Kidney (tissue), 22 donors: ENCODE measurements at places on chromosomes 7 and 10. TPM values are rescaled to one million over a fixed set of nuclear protein-coding genes. Genes with fewer than 3 reads are reported as not detected.

DNA sequence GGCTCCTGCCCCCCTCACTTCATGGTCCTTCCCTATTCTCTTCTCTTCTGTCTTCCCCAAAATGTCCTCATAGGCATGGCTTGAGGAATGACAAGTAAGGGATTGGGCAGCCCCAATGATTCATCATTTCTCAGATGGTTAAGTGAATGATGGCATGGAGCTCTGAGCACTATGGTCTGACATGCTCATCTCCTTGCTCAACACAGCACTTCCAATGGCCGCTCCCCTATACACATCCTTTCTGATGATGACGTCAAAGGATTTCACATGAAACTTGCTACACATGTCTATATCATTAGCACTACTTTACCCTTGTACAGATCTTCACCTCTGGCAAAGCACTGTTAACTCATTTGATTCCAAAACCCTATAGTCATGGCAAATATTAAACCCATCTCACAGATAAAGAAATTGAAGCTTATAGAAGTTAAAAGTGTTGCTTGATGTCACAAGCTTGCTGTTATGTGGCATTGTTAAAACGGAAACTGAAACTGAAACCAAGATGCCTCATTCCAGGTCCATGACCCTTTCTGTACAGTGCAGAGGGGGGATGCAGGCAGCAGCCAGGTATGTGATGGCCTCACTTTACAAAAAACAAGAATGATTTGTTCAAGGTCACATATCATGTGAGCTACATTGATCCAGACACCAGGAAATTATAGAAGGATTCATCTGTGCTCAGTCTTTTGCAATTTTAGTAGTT, 90.0 kb upstream of the PLXNA4 start:
- DNase-seq, result peak; percentile 26

The ANAPC16 gene
- 210 TPM for polyA plus RNA-seq

DNA sequence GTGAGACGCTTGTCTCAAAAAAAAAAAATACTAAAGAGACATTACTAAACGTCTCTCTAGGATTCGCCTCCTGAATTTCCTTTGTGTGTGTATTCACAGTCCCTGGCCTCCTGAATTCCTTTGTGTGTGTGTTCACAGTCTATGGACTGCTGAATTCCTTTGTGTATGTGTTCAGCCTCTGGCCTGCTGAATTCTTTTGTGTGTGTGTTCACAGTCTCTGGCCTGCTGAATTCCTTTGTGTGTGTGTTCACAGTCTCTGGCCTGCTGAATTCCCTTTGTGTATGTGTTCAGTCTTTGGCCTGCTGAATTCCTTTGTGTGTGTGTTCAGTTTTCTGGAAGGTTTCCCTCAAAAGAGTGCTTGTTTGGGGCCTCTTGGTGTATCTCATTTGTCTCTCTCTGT, 8.2 kb downstream of the BMS1 start:
- DNase-seq, result no peak

The PLAC9 gene
- polyA plus RNA-seq, result 49.9 TPM

- no peak for DNase-seq
Observed at GRCh38 chr7:151710121-151710640, 166.7 kb downstream of the PRKAG2 start.

GRCh38 chr7:129417073-129417472, 17.2 kb upstream of the STRIP2 start:
- DNase-seq, result no peak

GRCh38 chr7:130673066-130673465, 4.5 kb upstream of the COPG2 start:
- DNase-seq, result no peak

GRCh38 chr10:93290661-93291354, 191.3 kb downstream of the MYOF start:
- no peak for DNase-seq

DNA sequence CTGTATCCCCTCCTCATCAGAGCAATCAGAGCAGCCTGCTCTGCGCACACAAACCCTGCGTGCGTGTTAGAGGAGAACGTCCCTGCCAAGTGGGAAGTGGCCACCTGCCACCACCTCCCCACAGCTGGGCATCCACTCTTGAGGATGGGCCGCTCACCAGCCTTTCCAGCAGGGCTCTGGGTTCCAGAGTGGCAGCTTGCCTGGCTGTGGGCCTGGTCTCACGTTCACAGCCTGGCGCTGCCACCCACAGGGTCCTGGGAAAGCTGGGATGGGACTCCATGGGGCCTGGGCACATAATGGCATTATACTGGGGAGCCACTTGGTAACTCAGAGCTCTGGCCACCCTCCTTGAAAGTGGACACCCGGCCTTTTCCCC, 151.1 kb upstream of the PPP2R2D start:
- DNase-seq, result no peak

GRCh38 chr7:46838463-46838862, 743.4 kb downstream of the TNS3 start:
- DNase-seq, result no peak

DNA sequence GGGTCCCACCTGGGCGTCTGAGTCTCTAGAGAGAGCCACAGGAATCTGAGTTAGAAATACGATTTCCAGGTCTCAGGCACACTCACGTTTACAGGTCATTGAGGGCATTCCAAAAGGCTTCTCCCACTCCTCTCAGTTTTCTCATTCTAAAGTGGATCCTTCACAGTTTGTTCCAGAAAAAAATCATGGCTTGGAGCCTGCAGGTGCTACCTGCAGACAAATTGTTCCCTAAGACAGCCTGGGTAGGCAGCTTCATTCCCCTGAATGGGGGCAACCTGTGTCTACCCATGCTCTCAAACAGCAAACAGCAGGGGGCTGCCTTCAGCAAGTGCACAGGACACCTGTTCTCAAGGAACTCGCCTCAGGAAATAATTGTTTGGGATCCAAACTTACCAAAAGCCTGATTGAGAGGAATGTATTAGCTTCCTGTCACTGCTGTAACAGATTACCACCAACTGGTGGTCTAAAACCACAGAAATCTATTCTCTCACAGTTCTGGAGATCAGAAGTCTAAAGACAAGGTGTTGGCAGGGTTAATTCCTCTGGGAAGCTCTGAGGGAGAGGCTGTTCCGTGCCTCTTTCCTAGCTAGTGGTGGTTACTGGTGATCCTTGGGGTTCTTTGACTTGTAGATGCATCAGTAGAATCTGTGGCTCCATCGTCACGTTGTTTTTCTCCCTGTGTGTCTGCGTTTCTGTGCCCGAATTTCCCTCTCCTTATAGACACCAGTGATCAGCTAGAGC, 117.2 kb downstream of the RAB11FIP2 start:
- no peak for DNase-seq

GRCh38 chr7:106329408-106329807, 44.6 kb upstream of the NAMPT start:
- DNase-seq, result no peak

DNA sequence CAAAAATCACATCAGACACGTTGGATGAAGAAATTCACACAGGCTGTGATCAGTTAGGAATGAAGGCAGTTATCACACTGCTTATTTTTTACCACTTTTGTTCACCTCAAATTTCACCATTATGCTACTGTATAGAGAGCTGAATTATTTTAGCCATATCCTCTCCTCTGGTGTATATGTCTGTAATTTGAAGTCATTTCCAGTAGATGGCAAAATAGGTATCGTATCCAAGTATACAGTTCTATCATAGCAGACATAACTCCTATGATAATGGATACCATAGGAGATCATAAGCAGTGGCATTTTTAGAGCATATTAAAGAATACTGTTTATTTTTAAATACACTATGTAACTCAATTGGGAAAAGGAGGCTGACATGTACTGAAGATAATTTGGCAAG, 909.7 kb downstream of the DNAJB9 start:
- DNase-seq, result no peak

The GPR15LG gene
- not detected for polyA plus RNA-seq

The DNAJB9 gene
- 33.5 TPM for polyA plus RNA-seq

DNA sequence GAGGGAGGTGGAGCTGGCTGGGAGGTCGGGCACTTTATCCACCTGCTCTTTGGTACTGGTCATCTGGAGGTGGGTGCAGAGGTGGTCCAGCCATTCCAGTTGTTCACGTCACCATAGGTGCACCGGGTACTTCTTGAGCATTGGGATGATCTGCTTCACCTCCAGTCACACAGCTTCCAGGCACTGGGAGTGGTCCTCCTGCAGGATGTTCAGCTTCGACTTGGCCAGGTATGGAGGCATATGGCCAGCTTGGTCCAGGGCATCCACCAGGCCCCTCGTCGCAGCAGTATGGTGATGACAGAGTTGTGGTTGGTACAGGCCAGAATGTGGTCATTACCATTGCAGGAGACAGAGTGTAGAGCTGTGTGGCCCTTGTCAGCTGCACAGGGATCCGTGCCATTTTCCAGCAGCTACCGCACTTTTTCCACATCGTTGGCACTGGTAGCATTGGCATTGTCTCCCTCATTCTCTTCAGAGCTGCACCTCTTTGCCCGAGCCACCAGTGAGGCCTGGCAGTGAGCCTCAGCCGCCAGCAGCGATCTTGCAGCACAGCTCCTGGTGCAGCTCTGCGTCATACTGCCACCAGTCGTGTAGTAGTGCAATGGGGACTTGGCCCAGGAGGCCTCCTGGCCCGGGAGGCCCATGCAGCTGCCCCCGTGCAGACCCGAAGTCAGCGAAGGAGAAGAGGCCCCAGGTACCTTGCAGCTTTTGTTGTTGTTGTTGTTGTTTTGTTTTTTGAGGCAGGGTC, 150.9 kb downstream of the ZNF22 start:
- DNase-seq, result no peak

DNA sequence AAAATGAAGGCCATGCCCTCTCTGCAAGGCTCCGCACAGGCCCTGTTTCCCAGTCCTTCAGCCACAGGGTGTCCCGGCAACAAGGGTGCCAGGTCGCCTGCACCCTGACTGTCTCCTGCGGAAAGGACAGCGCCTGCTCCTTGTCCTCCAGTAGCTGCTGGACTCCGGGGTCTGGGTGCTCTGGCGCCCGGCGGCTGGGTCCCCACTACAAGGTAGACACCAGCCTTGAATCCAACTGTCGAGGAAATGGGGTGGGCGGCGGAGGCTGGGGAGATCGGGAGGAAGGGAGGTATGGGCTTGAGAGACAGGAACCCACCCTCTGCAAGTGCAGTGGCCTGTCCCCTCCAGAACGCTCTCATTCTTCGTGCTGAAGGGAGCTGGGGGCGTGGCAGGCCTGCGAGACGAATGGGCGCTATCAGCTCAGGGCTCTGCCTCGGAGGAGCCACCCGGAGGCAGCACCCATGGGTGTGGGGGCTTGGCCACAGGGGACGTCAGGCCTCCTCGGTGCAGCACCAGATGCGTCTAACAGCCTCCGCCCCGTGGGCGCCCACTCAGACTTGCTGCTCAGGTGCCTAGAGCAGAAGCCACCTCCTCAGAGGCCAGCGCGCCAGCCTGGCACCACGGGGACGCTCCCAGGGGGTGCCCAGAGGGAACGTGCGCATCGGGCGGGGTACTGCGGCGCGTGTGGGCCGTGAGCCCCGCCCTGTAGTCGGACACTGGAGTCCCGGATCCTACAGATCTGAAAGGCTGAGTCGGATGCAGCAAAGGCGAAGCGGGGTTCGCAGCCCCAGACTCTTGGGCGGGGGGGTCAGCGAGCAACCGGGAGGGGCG, 15.6 kb downstream of the ADAM8 start:
- DNase-seq, result peak; percentile 63

- no peak for DNase-seq
Observed at GRCh38 chr10:104819731-104820130, 178.6 kb downstream of the SORCS3 start.

The VPS37D gene
- 19.3 TPM for polyA plus RNA-seq

DNA sequence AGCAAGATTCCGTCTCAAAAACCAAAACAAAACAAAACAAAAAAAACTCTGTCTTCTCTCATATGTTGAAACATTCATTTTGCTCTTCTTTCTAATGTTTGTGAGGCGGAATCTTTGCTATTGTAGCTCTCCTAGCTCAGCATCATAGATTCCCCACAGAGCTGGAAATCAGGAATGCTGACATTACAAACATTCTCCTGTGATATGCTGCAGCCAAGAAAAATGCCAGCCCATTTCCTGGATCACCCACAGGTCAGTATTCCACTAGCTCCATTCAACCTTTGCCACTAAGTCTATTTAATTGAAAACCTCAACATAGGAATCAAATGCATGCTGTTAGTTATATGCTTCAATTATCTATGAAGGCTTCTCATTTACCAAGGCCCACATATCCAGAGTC, 186.3 kb downstream of the IPMK start:
- DNase-seq, result no peak

- no peak for DNase-seq
Observed at GRCh38 chr7:29343399-29343798, 148.8 kb downstream of the CHN2 start.

DNA sequence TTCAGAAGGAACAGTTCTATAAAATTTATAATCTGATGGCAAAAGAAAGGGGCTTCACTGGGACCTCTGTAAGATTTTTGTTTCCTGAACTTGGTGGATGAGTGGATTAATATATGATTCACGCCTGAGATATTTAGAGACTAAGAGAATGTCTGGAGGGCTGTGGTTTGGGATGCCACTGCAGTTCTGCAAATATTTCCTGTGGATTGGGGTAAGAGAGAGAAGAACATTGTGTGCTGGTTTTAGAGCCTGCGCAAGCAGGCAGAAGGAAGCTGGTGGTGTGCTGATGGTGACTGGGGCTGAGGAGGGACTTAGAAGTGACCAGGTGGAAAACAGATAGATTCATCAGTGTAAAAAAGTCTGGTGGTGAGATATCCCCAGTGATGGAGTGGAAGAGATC, 87.0 kb downstream of the SUGCT start:
- DNase-seq, result no peak

DNA sequence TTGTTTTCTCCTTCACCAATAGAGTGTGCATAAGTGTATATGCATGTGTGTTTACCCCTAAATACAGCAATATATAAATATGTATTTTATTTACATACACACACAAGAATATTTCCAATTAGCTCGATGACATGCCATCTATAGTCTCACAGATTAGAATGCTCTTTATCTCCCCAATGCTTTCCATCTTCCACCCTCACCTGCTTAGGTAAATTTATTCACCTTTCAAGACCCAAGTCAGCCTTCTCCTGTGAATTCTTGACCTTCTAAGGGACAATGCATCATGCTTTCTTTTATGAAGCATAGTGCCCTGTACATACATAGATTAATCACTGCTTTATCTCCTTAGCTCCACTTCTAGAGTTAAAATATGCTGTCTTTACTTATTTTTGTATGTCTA, 49.7 kb downstream of the SEMA3A start:
- no peak for DNase-seq

DNA sequence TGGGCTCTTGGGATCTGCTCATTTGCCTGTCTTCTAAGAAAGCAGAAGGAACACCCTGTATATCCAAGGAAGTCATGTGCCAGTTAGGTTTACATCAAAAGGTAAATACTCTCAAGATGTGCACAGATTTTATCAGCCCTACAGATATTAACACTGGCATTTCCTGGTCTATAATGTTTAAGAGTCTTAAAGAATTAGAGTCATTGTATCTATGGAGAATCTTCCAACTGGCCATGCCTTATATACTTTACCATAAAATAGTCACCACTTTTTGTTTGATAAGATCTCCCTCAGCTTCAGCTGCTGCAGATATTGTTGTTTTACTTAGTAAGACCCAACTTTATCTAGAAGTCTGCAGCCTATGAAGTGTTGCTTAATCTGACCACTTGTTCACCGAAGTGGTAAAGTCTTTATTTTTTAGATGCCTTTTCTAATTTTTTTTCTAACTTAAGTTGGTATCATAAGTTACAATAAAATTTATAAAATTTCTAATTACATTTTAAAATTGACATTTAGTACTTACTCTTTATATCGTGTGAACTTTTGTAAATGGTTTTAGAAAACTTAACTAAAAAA, 58.5 kb downstream of the CPED1 start:
- DNase-seq, result no peak

The CD36 gene
- 6.7 TPM for polyA plus RNA-seq

The ATXN7L1 gene
- polyA plus RNA-seq, result 12.5 TPM

The PNLIPRP3 gene
- polyA plus RNA-seq, result not detected
